Stimulated activated CD4-positive, alpha-beta T cell treated with anti-CD3 and anti-CD28 coated beads, Interleukin-12 subunit alpha, Interleukin-12 subunit beta, amount 100 ng/mL, for 4 hours (primary cell): ENCODE measurements at places on chromosomes 13 and 19.

DNA sequence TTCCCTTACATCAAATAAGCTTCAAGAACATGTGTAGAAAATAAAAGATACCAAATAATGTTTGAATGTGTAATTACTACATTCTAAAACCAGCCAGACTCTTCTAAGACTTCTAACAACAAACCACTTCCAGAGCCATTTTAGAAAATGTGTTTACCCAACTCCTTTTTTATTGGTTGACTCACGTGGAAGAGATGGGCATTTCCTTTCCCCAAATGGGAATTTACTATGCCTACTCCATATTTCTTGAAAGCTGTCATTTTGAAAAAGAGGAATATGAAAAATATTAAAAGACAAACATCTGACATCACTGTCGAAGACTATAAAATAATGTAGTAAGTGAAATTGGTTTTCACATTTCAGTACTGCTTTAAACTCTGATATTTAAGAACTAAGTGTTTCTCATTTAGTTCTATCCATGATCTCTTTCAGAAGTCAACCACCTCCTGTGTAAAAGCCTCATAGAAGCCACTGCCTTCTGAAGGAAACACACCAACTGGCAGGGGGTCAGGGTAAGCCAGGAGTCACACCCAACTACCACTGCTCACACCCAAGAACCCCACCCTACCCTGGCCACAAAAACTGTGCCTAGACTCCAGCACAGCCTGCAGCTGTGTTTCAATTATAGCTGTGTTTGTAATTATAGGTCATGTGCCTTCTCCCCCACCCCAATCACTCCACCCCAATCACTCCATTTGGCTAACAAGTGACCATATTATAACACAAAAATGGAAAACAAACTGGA lies 86.8 kb downstream of the UBL3 start:
- DNase-seq = no peak

GRCh38 chr19:8135946-8136618 lies 13.3 kb downstream of the FBN3 start:
- no peak for DNase-seq

- no peak for DNase-seq
These were observed 257.8 kb downstream of the TBC1D4 start for GRCh38 chr13:75224053-75224742.

DNA sequence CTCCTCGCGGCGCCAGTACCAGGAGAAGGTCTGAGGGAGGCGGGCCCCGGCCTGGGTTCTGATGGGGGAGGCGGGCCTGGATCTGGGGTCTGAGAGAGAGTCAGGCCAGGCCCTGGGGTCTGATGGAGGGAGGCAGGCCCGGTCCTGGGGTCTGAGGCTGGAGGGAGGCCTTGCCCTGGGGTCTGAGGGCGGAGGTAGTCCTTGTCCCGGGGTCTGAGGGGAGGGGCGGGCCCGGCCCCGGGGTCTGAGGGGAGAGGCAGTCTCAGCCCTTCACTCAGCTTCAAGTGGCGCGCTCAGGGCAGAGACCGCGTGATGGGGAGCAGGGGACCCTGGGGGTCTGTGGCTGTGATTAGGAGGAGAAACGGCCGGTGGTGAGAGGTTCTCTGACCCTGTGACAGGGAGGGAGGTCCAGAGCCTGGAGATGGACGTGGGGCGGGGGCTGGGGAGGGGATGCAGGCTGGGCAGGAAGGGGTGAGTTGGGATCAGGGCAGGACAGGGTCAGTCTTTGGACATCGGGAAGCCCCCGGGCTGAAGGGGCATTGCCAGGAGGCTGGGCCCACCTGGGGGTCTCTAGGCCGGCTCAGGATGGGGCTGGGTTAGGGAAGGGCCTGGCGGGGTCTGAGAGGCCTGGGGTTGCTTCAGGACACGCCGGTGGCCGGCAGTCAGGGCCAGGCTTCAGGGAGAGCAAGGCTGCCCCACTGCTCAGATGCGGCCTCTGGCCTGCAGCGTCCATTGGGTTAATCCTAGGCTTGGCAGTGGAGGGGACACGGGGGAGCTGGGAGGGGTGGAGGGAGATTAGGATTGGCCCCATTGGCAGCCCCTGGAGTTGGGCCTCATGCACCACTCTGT lies 18.7 kb downstream of the HCN2 start:
- DNase-seq = no peak

- DNase-seq = no peak
These were observed 61.9 kb upstream of the DOCK9 start for GRCh38 chr13:99039718-99040280.

GRCh38 chr19:38134540-38135149 lies 89.4 kb downstream of the DPF1 start:
- DNase-seq = peak; percentile 6

DNA sequence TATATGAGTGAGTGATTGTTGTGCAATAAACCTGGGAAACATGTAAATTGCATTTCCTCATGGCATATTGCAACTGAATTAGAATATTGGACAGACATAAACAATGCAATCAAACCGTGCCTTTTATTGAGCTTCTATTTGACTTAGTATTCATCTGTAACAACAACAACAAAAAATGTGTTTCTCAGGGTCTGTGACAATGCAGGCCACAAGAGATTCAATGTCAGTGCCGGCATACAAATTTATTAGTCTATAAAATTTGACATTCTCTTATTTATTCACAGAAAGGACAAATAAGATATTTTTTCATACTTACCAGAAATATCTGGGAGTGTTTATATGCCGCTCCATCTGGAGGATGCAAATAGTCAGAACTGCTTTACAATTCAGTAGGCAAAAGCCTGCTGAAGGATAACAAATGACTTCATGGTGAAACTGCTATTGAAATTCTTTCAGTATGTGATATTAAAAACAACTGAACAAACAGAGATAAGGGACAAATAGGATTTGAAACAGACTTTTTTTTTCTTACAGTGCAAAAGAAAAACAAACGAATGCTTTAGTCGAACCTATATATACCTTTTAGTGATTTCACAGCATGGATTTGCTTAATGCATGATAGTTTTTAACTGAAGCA lies 77.2 kb downstream of the DACH1 start:
- DNase-seq = no peak

DNA sequence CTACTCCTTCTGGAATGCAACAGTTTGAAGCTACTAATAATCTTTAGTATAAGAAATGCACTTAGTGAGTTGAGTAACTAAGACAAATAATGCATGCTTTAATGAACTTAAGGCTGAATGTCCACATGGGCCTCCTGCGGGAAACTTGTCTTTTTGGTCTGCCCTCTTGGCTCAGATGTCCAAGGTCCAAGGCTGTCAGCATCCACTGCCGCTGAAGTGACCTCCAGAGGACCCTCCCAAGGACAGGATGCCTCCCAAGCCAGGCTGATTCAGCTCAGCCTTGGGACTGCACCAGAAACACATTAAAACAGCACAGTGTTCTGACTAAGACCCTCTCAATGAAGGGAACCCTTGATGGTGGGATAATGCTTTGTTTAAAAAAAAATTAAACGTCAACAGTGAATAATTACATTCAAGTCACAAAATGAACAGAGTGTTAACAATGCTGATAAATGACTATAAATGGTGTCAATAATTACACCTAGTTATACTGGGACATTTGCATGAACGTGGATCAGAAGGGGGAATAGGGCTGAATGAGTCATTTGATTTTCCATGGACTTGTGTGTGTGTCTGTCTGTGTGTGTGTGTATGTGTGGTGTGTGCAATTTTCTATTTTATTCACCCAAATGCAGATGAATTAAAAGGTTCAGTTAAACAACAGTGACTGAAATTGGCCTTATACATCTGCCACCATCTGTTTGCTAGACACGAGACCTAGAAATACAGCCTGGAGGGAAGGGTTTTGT lies 150.5 kb downstream of the COL4A1 start:
- DNase-seq = no peak

DNA sequence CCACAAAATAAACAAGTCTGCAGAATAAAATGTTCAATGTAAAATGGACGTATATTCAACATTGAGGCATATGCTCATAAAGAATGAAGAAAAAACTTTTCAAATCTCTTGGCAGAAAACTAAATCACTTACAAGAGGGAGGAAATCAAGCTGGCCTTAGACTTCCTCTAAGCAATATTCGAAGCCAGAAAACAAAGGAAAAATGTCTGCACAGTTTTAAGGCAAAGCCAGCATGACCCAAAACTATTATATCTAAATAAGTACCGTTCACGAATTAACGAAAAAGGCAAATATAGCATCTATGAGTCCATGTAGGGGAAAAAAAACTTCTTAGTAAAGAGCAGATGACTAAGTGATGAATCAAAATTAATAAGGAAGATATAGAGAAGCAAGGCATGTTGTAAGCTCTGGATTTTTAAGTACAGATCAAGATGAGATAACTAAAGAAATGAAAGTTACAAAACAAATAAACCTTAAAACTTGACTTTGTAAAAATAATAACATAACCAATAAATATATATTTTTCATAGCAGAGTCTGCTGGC lies 101.3 kb downstream of the KCNRG start:
- no peak for DNase-seq

GRCh38 chr13:25276748-25277147 lies 10.5 kb downstream of the MTMR6 start:
- no peak for DNase-seq
